ENCODE measurements at places on chromosomes 3 and 15.

DNA sequence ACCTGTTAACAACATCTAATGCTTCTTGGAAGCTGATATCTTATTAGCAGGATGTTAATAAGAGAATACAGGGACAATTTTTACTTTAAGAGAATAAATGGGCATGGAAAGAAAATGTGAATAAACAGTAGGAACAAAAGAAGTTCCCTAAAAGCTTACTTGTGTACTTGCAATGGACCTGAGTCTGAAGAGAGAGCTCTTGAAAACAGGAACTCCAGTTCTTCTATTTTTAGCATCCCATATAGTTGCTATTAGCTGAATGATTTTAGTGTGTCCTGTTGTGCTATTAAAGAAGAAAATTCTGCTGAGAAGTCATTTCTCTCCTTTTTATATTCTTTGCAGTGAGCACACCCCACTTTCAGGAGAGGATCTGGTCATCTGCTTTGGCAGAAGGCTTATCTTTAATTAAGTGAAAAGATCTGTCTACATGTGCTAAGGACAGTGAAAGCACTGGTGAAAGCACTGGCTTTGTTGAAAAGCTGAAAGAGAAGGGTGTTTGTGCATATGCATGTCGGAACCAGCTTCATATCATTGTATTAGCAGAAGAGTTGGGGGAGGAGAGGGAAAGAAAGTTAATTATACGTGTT is 1.4 kb upstream of the ST3GAL6 start:
- no peak for DNase-seq

DNA sequence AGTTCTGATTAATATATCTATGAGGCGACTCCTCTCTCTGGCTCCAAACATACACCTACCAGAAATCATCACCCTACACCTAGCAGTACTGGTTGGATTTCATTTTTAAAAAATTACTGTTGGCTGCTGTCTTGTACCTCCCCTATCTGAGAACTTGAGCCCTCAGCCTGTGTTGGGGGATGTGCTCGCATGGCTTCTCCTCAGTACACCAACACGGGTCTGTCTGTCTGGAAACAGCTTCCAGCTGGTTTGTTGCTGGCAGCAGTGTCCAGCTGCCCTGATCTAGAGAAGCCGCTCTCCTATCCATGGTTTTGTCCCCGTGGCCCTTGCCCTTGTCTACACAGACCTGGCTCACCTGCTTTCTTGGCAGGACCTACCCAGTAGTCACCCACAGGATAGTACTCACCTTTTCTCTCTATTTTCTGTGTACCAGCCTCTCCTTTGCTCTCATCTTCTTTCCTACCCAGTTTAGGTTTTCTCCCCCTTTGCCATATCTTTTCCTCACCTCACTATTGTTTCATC is 43.2 kb upstream of the NEDD4 start:
- no peak for DNase-seq

GRCh38 chr3:186694288-186695032 is 22.7 kb upstream of the KNG1 start:
- DNase-seq = no peak

GRCh38 chr15:77909182-77909940 is 168.2 kb downstream of the TBC1D2B start:
- DNase-seq = no peak

GRCh38 chr3:175316799-175317198 is 457.7 kb downstream of the NAALADL2 start:
- DNase-seq = no peak

DNA sequence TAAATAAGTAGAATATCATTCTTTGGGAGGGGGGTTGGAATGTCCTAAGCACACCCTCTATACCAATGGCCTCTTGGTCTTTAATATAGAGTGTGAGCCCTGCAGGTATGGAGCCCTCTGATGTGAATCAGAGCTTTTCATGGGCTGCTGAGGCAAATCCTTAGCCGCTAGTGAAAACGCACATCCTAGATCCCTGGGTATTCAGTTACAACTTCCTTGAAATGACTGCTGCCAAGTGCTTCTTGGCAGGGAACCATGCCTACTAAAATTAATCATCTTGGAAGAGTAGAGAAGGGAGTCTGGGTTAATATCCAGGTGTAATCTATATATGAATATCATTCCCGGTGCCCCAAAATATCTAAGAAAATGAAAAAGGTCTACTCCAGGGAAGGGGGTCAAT is 109.1 kb downstream of the POLQ start:
- DNase-seq = no peak

DNA sequence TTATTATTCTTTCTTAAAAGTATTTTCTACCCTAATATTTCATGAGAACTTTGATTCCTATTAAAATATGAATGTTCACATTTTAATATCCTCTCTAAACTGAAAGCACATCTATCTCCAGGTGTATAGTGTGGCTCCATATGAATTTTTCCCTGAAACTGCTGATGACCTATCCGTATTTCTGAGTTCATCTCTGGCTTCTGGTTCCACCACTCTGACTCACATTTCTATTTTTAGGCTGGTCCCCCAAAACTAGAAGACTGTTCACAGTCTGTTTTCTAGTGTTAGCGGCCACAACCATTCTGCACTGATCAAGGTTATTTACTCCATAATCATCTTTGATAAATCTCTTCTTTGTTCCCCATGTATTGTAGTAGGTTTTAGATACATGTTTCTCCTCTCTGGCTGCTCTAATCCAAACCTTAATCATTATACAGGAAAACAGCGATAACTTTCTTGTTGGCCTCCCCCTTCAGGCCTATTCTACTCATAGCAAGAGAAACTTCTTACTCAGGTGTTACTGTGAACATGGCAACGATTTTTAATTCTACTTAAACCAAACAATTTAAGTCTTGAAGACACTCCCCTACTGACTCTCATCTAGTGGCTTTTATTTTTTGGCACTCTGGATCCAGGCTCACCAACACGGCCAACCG is 12.8 kb downstream of the ADPGK start:
- DNase-seq = no peak

DNA sequence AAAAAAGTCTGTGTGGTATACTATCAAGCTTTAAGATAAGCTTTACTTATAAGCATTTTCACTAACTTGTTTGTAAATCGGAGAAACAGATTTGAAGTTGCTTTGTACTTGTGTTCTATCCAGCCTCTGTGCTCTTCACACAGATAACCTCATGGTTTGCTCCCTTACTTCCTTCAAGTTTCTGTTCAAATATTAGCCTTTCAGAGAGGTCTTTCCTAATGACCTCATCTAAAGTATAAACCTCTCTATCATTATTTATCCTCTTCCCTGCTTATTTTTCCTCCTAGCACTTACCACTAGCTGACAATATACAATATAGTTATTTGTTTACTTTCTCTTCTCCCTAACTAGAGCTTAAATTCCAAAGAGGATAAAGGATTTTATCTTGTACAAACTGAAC is 180.0 kb downstream of the CBLB start:
- no peak for DNase-seq

DNA sequence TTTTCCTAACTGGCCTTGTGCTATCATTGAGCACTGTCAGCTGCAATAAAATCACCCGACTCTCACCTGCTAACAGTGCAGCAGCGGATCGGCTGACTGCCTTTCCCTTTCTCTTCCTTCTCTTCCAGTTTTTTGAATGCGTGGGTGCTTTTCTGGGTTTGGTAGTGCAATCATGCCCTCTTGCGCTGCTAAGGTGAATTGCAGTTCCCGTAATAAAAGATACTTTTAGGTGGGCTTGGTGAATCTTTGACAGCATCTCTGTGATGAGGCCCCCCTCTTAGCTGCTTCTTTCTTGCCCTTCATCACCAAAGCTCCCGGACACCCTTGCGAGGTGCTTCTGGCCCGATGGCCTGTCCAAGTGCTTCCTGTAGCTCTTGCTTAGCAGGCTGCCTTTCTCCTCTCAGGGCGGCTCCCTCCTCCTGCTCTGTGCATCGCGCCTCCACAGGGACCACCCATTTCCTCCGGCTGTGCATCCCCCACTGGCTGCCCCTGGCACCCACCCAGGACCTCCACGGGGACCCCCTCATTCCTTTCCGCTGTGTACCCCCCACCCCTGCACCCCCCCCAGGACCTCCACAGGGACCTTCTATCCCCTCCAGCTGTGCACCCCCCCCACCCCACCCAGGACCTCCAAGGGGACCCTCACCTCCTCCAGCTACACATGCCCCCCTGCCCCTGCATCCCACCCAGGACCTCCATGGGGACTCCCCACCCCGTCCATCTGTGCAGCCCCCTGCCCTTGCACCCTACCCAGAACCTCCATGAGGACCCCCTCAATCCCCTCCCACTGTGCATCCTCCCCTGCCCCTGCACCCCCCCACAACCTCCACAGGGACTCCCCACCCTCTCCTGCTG is 50.8 kb upstream of the RPL32 start:
- peak; percentile 43 for DNase-seq

DNA sequence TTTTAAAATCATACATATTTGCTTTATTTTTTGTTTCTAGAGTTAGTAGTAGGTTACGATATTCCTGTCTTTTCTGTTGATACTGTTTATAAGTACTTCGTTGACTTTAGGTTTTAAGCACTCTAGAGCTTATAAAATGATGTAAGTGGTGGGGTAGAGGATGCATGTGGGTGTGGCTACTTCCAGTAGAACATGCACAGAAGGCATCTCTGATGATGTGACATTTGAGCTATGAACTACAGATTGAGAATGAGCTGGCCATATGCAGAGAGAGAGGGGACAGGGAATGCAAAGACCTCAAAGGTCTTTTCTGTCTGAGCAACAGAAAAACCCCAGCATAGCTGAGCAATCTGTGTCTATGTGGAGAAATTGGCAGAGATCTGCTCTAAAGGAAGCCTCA is 233.9 kb upstream of the STAC start:
- DNase-seq = no peak

GRCh38 chr3:46864061-46864881 is 1.0 kb upstream of the MYL3 start:
- no peak for DNase-seq

DNA sequence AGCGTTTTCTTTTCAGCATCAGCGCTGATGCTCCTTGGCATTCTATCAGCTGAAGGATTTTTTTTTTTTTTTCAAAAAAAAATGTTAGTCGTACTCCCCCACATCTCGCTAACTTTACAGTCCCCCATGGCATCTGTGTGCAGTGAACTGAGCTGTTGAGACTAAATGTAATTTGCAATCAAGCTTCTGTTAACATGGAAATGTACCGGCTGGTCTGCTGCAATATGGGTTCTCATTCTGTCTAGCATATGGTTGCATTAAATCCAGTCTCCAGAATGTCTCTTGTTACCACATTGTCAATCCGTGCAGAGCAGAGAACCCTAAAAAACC is 32.2 kb upstream of the TPRG1 start:
- DNase-seq = no peak

- no peak for DNase-seq
These were observed 28.1 kb downstream of the EXOG start for GRCh38 chr3:38524141-38524739.

GRCh38 chr3:110243081-110243480 is 828.5 kb upstream of the NECTIN3 start:
- no peak for DNase-seq

DNA sequence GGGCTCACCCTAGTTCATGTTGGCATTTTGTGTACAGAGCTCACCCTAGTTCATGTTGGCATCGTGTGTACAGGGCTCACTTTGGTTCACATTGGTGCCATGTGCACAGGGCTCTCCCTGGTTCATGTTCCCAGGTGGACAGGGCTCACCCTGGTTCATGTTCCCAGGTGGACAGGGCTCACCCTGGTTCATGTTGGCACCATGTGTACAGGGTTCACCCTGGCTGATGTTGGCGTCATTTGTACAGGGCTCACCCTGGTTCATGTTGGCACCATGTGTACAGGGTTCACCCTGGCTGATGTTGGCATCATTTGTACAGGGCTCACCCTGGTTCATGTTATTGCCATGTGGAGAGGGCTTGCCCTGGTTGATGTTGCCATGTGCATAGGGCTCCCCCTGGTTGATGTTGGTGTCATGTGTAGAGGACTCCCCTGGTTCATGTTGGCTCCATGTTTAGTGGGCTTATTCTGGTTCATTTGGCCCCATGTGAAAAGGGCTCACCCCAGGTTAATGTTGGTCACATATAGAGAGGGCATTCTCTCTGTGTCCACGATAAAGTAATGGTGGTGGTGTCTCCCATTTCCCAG is 31.7 kb upstream of the NR2C2 start:
- DNase-seq = no peak
